ENCODE measurements at places on chromosomes 6 and 20.

- no peak for DNase-seq
Measured at GRCh38 chr6:151452750-151453427, 963 bp upstream of the RMND1 start.

DNA sequence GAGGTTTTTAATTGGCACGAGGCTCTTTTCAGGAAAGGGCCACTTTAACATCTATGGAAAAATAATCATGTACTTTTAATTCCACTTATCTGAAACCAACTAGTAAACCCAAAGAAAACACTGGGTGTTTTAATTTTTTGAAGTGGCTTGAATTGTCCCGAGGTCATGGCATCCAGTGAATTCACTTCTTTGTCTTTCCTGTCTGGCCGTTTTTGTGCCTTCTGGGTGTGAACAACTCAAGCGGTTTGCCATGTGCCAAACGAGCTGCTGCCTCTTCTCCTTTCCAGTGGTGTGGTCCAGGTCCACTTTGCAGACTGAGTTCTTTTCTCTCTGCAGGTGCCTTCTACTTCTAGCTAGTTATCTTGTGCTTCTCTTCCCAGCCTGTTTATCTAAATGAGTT is 117.5 kb downstream of the PLCB4 start:
- no peak for DNase-seq

- no peak for DNase-seq
Measured at GRCh38 chr6:165920896-165921671, 246.6 kb downstream of the TBXT start.

DNA sequence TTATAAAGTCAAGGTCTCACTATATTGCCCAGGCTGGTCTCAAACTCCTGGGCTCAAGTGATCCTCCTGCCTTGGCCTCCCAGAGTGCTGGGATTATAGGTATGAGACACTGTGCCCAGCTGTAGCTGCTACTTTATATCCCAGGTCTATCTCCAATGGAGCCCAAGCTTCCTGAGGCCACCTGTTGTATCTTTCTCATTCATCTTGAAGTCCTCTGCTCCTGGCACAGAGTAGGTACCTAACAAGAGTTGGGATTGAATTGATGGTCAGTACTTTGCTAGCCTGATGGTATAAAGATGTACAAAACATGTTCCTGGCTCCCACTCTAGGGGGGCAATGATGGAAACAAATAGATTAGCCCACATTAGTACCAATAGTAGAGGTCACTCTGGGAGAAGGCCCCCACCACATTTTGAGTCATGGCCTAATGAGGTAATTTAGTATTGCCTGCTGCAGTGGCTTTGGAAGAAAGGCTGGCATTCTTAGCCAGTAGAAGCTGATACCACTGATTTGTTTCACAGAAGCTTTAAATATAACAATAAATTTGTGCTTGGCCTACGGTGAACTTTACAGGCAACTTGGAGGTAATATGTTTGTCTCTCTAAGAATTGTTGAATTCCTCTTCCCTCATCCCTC is 5.4 kb downstream of the PTPN1 start:
- no peak for DNase-seq

- DNase-seq = peak; percentile 67
Measured at GRCh38 chr20:20369250-20370093, 1.6 kb downstream of the INSM1 start.

- peak; percentile 69 for DNase-seq
Measured at GRCh38 chr6:26156850-26157250, 69.6 kb downstream of the HFE start.

DNA sequence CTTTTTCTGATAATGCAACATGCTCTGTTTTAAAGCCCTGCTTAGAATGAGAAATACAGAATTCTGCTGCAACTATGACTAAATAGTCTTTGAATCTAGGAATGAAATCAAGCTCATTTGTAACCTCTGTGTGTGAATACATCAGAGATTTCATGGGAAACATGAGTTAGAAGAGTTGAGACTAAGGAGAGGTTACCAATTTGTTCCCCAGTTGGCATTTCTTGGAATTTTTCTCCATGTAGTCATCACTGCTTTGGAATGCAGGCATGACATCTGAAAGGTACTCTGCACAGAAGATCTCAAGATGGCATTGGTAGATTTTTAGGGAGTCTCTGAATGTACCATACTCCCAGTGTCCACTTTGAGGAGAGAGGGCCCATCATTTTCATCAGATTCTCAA is 237.2 kb downstream of the TFAP2A start:
- no peak for DNase-seq

- no peak for DNase-seq
Measured at GRCh38 chr6:108163644-108164542, 1.9 kb upstream of the NR2E1 start.
